ENCODE measurements at places on chromosomes 12 and 14.

GRCh38 chr14:104687601-104688504, 1.6 kb upstream of the INF2 start:
- peak; percentile 25 for DNase-seq

- DNase-seq: no peak
Observed at GRCh38 chr12:10052193-10052913, 21.9 kb downstream of the CLEC9A start.

DNA sequence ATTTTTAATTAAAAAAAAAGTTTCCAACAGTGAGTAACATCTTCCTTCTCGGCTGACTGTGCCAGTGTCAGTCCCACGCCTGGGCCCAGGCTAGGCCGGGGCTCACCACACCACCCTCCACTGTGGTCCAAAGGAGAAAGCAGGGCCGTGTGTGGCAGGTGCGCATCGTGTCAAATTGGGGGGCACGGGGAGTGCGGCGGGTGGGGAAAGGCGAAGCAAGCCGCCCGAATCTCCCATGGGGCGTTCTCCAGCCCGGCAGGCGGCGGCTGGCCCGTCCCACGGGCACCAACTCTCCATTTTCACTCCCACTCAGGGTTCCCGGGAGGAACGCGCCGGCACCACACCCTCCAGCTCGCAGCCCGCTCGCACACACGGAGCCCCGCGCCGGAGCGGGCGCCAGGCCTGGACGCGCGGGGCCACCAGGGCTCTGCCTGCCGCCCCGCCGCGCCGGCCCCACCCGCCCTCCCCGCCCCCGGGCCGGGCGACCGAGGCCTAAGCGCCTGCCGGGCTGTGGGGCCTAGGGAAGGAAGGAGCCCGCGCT, 604 bp downstream of the EEA1 start:
- peak; percentile 75 for DNase-seq

GRCh38 chr14:33290641-33291040, 352.0 kb downstream of the NPAS3 start:
- DNase-seq: no peak

DNA sequence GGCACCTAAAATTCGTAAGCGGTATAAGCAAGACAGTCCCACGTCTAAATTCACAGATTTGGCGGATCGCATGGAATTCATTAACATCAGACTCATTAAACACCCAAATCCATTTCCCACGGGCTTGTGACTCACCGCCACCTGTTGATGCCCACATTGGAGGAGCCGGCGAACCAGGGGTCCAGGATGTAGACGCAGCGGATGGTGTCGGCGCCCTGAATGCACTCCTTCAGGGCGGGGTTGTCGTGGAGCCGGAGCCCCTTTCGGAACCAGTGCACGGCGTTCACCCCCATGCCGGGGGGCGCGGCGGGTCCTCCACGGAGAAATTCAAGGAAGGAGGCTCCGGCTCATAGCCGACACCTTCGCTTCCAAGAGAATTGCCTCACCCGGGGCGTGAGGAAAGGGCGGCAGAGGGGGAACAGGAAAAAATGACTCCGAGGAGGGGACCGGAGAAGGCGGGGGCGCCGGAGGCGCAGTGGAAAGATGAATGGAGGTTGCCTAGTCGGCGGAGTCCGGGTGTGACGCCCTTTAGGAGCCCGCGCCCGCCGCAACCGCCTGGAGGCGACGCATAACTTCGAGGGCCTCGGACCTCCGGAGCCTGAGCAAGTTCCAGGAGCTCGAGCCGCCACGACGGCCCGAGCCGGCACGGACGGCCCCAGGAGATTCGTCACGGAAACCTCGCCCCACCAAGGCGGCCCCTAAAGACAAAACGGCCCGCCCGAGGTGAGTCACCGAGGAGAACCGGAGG, 506 bp downstream of the CRY1 start:
- peak; percentile 80 for DNase-seq

DNA sequence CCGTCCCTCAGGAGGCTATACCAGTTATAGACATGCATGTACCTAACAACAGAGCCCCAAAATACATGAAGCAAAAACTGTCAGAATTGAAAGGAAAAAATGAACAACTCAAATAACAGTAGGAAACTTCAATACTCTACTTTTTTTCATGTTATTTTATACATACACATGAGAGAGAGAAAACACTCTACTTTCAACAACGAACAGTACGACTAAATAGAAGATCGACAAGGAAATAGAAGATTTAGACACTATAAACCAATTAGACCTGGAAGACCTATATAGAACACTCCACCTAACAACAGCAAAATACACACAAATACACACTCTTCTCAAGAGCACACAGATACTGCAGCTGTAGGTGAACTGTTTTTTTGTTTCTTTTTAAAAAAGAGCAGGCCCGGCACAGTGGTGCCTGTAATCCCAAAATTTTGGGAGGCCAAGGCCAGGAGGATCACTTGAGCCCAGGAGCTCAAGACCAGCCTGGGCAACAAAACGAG, 34.7 kb upstream of the PNMA1 start:
- no peak for DNase-seq

- DNase-seq: peak; percentile 22
Observed at GRCh38 chr12:30989754-30990153, 63.2 kb downstream of the TSPAN11 start.

DNA sequence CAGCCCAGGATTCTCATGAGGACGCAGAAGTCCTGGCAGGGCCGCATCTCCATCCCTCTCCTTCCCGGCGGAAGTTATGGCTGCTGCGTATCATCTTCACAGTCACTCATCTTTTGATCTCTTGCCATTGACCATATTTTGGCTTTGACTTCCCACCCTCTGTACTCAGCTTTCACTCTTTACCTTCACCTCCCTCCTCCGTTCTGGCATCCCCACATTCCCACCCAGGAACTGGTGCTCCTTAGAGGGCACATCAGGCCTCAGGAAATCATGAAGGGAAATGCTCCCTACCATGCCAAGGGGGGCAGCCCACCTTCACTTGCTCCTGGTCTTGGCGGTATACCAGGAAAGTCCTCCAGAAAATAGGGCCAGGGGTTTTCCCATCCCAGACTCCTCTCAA, 1.3 kb downstream of the TEX52 start:
- DNase-seq: no peak

DNA sequence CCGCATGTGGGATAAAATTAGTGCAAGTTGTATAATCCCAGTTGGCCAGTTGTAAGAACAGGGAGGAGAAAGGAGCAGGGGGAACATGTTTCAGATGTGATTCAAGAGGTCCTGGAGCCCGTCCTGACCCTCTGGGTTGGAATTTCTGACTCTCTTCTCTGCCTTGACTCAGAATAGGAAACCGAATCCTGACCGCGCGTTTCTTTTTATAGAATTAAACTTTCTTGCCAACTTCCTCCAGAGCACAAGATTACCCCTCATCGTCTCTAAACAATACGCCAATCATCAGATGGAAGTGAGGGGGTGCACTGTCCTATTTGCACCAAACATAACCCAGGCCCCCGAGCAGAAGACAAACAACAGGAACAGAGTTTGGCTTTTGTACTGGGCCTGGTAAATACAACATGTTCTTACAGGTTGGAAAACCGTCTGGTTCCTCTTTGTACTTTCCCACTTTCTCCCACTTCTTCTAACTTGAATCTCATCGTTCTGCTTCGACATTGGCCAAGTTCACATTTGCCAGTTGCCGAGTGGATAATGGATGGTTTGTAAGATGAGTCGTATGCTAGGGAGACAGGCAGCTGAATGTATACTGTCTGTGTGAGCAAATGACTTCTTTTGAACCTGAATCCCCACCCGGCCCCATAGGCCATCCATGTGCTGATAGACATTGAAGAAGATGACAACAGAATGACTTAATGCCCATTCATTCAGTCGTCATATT, 42.6 kb upstream of the MED13L start:
- DNase-seq: peak; percentile 95
